ENCODE measurements at places on chromosomes 13 and 19.

GRCh38 chr19:13790354-13790753 lies 4.9 kb upstream of the ZSWIM4 start:
- peak; percentile 21 for DNase-seq

DNA sequence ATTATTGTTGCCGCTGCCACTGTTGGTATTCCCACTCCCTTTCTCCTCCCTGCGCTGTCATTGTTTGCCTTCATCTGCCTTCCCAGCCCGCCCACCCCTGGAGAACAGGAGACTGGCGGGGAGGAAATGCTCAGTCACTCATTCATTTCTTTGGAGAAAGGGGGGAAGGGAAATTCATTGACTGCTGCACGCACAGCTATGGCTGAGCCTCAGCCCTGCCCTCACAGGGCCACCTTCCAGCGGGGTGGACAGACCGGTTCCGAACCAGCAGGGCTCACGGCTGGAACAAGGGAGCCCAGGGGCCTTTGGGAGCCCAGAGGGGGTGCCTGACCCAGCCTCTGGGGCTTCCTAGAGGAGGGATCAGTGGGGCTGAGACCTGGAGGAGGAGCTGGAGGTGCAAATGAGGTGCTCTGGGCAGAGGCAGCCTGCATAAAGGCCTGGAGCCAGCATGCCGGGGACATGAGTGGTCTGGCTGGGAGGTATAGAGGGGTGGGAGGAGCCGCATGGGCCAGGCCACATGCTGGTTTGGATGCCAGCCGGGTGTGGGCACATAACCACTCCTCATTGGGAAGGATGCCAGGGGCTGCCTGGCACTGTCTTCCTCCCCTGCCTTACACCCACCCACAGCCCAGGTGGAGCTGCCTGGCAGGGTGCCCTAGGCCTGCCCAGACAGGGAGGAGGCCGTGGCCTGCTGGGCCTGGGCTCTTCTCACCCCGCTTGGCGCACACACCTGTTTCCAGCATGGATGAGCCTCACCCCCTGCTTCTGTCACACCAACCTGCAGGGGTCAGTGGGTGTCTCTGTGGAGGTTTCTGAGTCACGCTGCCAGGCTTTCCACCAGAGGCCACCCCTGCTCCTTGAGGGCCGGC lies 26.8 kb downstream of the PPP5C start:
- DNase-seq = no peak

- DNase-seq = no peak
These were observed 5.3 kb upstream of the CSNK1G2 start for GRCh38 chr19:1935484-1936208.

DNA sequence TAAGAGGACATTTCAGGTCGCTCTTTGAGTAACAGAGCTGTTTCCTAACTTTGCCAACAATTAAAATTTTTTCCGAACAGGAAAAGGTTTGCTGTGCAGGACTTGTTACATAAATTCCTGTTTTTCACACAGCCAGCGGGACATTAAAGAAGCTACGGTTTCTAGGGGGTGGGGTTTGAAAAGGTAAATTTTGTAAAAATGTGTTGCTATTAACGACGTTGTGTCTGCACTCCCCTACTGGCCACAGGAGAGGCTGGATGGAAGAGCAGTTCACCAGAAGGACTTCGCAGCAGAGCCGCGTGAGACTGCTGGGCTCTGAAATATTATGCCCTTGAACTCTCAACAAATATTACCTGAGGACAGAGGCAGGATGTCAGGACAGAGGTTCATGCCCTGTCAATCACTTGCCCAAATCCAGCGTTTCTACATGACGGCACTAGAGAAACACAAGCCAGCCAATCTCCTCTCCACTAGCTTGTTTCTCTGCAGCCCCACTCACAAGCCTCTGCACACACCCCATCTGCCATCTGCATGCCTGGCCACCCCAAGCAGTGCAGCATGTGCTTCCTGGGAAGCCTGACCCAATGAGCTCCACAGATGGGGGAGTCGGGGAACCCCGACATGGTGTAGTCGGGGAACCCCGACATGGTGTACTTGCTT lies 102.0 kb downstream of the FOXO1 start:
- no peak for DNase-seq

- DNase-seq = no peak
These were observed 853 bp upstream of the CACNA1A start for GRCh38 chr19:13507053-13507611.

- no peak for DNase-seq
These were observed 2.0 kb downstream of the FARP1 start for GRCh38 chr13:98144801-98145350.

DNA sequence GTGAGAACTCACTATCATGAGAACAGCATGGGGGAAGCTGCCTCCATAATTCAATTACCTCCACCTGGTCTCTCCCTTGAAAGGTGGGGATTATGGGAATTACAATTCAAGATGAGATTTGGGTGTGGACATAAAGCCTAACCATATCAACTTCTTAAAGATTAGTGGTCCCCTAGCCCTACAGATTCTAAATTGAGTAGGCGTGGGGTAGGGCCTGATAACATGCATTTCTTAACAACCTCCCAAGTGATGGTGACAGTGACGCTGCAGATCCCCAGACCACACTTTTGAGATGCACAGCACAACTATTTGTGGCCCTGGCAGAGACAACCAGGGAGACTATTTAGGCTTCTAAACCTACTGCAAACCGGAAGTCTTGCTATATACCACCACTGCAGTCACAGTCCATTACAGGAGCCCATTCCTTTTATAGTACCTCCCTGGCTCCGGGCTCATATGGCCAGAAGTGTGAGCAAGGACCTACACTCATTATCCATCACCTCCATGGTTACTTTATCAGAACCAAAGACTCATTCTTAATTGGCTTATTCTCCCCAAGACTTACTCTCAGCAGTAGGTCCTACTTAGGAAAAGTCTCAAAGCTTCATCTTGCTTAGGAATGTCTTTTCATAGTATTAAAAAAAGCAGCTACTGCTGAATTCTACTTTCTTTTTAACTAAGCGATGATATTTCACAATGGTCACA lies 2.1 kb upstream of the DPY19L3 start:
- no peak for DNase-seq

DNA sequence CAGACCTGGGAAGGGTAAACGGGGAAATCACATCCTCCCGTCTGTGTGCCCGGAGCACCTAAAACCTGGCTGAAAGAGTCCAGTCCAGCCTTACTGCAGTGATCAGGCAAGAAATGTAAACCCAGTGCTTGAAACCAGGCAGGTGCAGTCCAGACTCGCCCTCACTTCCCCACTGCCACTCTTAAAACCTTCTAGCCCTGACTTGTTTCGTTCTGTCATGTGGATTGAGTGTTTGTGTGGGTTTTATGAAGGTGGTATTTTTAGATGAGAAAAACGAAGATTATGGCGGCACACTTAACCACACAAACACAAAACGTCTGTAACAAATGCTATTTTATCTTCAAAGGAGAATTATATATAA lies 839 bp upstream of the CKAP2 start:
- no peak for DNase-seq

GRCh38 chr19:40559394-40559793 lies 17.3 kb upstream of the SHKBP1 start:
- no peak for DNase-seq

DNA sequence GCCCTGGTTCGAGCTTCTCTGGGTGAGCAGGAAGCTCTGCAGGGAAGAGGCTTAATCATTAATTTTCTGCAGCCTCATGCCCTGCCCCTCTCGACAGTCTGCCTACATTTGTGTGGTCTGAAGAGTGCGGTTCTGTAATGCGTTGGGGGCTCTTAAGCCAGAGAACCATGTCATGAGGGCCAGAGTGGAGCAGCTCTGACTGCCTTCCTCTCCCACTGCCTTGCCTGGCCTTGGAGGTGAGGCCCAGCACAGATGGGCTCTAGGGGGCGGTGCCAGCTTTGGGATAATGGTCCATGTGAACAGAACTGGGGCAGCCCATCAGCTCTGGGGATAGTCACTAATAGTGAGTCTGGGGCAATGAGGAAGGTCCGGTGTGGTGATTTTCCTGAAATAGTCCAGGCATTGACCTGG lies 5.7 kb downstream of the FGF9 start:
- no peak for DNase-seq

DNA sequence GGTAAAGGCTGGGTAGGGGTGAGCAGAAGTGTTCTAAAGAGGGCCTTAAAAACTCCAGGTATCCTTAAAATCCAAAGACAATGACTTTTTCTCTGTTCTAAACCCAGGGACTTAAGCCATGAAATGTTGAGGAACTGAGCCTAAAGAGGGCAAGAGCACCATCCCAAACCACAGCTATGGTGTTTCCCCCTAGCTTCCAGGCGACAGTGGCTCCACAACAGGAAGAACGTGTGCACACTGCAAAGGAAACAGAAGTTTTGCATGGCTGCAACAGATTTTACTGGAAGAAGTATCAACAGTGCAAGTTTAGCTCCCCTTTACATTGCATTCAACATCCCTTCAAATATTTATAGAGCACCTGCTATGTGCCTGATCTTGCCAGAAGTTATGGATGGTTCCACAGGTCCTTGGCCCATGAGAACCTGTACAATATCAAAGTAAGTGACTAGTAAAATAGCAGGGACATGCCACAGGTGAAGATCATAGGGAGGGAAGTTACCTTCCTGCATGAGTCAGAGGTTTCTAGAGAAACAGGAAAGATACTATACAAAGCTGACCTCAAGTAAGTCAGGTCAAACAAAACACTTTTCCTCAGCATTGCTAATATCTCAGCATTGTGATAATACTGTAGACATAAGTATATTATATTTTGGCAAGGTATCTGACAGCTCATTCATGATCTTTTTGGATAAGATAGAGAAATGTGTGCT lies 8.4 kb upstream of the KCTD12 start:
- no peak for DNase-seq

DNA sequence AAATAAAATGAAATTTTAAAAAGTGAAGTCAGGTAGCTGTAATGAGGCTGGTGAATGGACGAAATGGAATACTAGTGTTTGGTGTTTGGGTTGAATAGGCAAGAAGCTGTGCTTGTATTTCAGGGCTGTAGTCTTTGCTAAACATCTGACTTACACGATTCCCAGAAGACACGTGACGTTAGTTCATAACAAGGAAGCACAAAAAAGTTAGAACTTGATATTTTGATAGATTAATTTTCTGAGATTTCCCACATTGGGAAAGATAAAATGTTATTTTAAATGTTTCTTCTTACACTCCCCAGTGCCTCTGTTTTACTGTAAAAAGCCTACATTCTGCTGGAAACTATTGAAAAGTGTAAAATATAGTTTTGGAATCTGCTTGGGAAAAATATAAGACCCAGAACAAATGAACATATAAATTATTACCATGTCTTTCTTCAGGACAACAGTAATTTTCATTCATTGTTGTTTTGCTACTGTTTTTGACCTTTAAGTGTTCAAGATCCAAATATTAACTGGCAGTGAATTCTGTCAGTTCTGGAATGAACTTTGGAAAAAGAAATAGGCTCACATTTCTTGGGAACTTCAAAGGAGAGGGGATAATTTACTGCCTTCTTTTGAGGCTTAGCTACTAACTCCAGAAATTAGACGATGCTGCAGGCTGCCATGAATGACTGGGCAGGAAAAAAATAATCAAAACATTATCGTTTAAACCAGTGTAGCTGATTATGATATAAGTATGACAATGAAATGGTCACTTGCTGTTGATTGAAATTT lies 241.3 kb downstream of the SLITRK6 start:
- no peak for DNase-seq

- no peak for DNase-seq
These were observed 590 bp upstream of the LGI4 start for GRCh38 chr19:35135389-35135909.

DNA sequence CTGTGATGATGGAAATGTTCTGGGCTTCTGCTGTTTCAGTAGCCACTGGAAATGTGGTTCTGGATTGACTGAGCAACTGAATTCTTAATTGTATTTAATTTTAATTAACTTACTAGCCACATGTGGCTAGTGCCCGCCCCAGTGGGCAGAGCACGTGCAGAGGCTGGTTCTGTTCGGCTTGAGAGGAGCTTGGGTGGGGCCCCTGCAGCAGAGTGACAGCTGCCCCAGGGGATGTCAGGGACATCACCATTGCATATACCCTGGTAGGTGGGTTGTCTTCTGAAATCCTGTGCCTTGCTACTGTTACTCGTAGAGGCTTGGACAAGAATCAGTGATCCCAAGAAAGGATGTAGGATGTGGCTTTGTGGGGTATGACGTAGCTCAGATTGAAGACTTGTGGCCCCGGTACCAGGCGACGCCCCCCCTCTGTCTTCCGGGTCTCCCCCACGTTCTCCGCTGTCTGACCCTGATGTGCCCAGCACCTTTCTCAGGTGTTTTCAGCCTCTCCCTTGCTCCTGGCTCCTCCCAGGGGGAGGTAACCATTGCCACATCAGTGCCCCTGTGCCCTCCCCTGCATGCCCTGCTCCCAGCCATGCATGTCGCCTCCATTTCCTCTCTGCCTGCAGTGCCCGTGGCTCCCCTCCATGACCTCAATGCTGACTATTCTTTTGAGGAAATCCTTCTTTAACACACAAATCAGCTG lies 102.6 kb upstream of the RNF113B start:
- DNase-seq = no peak

DNA sequence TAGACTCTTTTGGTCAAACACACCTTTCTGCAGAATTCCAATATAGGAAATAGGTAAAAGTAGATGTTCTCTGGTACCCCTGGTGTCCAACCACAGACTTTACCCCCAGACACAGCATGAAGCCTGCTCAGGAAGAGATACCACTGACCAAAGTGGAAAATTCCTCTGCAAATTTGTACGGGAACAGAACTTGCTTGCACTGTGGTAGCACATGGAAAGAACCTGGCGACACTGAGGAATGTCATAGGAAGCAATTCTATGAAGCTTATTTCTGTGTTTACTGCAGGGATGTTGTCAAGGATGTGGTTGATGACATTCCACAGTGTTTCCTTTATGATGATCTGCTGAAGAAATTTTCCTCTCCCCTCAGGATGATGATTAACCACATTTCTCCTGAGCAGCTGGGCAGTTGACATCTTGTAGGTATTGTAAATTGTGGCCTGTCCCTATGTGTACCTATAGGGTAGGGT lies 48.9 kb upstream of the TNFSF11 start:
- DNase-seq = no peak

GRCh38 chr13:104869501-104869900 lies 1666.0 kb downstream of the EFNB2 start:
- no peak for DNase-seq

DNA sequence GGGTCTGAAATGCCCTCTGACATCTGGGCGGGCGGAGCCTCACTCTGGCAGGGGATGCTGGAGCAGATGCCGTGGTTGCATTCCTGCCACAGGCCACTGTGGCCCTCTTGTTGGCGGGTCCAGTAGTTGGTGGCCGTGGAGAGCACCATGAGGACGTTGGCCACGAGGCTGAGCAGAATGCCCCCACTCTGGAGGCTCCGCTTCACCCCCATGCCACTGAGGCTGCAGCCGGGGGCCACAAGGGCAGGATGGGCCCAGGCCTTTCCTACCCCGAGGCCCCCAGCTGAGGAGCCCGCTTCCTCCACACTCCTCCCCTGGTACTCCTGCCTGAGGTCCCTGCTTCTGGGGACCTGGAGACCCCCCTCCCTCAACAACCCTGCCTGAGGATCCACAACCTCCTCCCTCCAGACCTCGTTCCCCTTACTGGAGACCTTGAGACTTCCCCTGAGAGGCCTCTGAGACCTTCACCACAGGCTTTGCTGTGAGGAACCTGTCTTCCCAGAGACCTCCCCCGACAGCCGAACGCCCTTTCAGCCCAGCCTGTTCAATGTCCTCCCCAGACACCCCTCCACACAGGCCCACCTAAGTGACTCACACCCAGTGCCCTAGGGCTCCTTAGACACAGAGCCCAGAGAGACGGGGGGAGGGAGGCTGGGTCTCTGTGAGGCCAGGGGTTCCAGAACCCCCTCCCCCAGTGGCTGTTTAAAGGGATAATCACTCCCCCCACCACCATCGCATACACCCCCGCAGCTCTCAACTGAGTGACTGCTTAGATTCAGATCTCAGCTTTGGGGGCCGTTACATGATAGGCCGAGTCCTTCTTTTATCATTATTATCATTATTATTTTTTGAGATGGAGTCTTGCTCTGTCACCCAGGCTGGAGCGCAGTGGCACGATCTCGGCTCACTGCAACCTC lies at the start of gene CLDND2:
Gene CLDND2 (minus strand): TSS at position 638 of the 917 bp plus-strand sequence. CDS start 426 bp downstream, at position 212.
- DNase-seq = no peak

Data from stimulated activated CD8-positive, alpha-beta memory T cell treated with anti-CD3 and anti-CD28 coated beads, Interleukin-7, amount 100 ng/mL, for 4 hours (primary cell).